ENCODE measurements at places on chromosomes 3 and 15.

- peak; percentile 83 for DNase-seq
Measured at GRCh38 chr3:59049671-59050331, at the start of gene CFAP20DC. TSS of gene CFAP20DC (minus strand) at chr3:59050025. CDS start at chr3:59049631, 394 bp downstream.

DNA sequence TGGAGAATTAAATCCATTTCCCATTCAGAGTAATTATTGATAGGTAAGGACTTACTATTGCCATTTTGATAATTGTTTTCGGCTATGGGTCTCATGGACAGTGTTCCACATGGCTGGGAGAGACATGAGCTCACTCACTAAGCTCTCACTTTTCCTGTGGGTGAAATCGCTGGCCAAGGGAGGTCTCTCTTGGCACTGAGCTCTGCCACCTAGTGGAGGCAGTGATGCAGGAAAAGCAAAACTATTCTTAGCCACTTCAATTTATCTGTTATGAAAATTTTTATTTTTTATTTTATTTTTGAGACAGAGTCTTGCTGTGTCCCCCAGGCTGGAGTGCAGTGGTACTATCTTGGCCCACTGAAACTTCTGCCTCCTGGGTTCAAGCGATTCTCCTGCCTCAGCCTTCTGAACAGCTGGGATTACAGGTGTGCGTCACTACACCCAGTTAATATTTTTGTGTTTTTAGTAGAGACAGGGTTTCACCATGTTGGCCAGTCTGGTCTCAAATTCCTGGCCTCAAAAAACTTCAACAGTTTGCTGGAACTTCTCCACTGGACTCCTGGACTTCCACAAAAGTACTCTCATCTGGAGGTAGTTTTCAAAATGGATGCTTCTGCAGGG lies 4.7 kb upstream of the RNF13 start:
- no peak for DNase-seq

DNA sequence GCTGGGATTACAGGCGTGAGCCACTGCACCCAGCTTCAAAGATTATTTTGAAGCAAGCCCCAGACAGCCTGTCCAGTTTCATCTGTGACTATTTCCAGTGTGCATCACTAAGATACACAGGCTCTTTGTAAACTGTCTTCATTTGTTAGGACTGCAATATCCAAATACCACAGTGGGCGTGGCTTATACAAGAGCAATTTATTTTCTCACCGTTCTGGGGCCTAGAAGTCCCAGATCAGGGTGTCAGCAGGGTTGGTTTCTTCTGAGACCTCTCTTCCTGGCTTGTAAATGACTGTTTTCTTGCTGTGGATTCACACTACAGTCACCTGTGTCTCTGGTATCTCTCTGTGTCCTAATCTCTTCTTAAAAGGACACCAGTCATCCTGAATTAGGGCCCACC lies 59.7 kb downstream of the RLBP1 start:
- no peak for DNase-seq

GRCh38 chr3:121232309-121233225 lies 313.2 kb downstream of the POLQ start:
- DNase-seq: no peak

All from HS-5 (cell line).